Right ventricle myocardium inferior (tissue), 1 donor: ENCODE measurements at places on chromosomes 11 and 22. TPM values are rescaled to one million over a fixed set of nuclear protein-coding genes. Genes with fewer than 3 reads are reported as not detected.

DNA sequence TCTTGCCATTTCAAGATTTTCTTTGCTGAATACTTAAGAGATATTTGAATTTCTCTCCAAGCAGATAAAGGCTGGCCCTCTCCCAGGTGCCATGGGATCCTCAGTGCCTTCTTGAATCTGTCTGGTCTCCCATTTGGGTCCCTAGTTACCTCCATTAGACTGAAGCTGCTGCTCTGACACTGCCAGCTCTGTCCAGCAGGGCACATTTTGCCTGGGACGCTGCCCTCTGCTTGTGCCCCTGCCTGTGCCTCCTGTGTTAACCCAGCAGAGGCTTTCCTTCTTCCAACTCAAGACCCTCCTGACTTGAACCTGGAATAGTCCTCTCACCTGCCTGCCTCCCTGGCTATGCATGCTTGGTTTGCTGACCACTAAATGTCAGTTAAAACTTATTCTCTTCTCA, 406.3 kb downstream of the BUD13 start:
- DNase-seq, result no peak

GRCh38 chr22:35837101-35837727, 119.5 kb downstream of the APOL5 start:
- no peak for DNase-seq

OLFML1 gene
- total RNA-seq, result 8.5 TPM

HORMAD2 gene
- not detected for total RNA-seq

GDPD4 gene
- total RNA-seq, result not detected

- no peak for DNase-seq
These were observed 12.7 kb upstream of the TREH start for GRCh38 chr11:118691926-118692830.

DNA sequence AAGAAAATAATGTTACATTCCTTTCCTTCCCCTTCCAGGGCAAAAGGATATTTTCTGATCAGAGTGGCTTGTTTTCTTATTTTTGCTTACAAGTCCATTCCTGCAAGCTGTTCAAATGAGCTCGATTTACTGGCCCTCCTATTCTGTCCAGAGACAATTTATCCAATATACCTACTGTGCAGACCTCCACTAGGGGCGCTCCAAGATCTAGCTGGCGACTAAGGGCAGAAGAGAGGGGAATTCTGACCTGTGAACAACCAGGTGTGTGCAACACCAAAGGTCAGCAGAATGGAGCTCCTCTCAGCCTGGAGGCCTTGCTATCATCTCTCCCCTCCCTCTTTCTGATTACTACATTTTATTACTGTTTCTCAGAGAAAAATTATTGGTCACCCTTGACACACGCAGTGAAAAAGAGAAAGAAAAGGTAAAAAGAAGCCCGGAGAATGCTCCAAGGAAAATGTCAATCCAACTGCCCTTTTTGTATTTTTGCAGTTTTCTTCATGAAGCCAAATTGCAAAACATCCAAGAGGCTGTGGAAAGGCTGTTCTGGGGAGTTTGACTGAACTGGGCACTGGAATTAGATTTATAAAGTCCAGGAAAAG, 3.2 kb downstream of the SEZ6L start:
- no peak for DNase-seq

PANX3 gene
- total RNA-seq, result not detected

F2 gene
- not detected for total RNA-seq

DNA sequence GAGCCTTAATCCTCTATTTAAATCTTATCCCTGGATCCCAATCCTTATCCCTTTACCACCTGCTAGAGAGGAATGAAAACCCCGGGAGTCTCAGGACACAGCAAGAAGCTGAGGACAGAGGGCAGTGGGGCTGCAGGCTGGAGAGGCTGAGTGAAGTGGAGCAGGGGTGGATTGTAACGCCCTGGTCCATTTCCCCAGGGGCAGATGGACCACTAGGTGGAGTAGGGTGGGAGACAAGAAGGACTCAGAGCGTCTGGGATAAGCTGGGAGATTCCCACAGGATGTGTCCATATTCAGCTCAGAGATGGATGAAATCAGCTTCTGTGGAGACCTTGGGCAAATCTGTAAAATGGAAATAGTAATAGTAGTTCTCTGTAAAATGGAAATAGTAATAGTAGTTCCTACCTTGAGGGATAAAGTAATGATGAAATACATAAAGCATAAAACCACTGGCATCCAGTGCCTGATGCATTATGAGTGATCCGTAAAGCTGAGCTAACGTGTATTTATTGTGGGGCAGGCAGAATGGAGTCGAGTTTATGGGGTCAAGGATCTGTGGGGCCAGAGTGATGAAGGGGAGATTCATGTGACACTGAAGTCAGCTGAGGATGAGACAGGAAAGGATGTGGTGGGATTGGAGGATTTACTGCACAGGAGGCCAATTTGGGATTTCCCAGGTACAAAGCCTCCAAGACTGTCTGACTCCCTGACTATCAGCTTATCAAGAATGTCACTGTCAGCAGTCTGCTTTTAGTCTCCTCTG, 1.9 kb upstream of the ROBO4 start:
- no peak for DNase-seq

DNA sequence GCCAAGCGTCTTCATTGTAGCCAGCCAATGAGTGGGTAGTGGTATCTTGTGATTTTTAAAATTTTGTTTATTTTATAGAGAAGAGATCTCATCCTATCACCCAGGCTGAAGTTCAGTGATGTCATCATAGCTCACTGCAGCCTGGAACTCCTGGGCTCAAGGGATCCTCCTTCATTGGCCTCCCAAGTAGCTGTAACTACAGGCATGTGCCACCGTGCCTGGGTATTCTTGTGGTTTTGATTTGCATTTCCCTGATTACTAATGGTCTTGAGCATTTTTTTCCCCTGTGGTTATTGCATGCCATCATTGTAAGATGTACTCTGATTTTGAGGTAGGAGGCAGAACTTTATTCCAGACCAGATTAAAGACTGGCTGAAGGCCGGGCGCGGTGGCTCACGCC, 2.4 kb upstream of the DENND6B start:
- DNase-seq, result no peak

- DNase-seq, result no peak
These were observed 72.2 kb upstream of the GRK2 start for GRCh38 chr11:67194096-67194495.

DNA sequence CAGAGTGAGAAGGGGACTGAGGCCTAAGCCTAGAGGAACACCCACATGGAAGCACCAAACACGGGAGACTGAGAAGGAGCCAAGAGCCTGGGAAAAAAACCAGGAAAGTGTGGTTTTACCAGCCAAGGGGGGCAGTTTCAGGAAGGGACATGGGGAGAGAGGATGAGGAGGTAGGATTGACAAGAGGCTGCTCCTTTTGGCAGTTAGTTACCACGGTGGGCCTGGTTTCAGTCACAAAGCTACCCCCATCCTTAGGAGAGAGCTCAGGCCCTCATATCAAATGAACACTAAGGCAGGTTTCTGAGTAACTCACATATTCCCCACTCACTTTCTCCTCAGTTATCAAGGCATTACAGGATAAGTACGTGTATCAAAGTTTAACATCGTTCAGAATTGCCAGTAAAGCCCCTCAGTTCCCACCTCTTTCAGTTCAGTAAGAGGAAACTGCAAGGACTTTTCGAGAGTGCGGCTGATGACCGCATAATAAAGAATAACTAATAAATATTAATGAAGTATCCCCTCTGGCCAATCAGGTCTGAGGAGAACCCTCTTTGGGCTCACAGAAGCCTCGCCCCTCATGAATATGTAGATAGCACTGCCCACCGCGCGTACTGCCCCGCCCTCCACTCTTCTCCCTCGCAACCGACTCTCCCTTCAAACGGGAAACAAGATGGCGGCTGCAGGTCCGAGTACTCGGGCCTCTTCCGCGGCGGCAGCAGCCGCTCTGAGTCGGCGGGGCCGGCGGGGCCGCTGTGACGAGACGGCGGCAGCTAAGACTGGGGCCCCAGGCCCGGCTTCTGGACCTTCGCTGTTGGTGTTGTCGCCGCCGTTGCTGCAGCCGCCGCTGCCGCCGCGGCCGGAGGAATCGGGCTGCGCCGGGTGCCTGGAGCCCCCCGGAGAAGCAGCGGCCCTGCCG, at the start of gene RNF169:
Gene RNF169, plus strand, starts transcription at position 639 of the 916 bp plus-strand sequence. Its CDS starts 32 bp downstream, at position 671.
- peak; percentile 98 for DNase-seq

DNA sequence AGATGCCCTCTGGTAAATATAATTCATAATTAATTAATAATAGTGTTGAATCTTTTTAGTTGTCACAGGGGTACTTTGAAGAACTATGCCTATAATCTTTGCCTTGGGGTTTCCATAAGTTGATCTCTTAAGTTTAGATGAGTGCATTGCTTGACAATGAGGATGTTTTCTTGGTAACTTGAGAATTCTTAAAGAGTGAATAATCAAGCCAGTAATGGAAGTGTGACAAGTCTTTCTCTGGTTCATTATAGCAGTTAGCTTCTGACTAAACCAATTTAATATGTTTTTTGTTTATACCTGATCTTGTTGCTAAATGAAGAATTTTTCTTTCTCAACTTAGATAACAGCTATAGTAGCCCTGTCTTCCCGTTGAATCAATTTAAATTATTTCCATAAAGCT, 46.2 kb downstream of the ATXN10 start:
- DNase-seq, result no peak

CREB3L1 gene
- total RNA-seq, result 64.1 TPM

DNA sequence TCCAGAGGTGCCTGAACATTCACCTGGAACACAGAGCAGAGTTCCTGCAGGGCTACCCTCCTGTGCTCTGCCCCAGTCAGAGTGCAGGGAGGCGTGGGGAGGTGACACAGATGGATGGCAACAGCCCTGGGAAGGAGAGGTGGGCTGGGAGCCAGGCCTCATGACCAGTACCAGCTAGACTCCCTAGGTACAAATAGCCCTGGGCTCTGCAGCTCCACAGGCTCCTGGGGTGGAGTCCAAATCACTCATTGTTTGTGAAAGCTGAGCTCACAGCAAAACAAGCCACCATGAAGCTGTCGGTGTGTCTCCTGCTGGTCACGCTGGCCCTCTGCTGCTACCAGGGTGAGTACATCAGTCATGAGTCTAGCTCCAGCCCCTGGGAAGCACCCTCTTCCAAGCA, at the start of gene SCGB1D2:
Gene SCGB1D2, plus strand, starts transcription at position 219 of the 400 bp plus-strand sequence. Its CDS starts 69 bp downstream, at position 288.
- peak; percentile 80 for DNase-seq

DNA sequence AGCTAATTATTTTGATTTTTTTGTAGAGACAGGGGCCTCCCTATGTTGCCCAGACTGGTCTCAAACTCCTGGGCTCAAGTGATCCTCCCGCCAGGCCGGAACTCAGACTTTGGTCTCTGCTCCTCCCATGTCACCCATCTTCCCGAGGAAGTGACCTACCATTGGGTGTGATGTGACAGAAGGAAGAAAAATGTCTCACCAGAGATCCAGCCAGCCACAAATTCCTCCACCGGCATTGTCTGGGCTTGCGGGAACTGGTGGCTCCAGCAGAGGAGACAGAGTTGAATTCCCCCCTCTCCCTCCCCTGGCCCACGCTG, 772 bp downstream of the SLC25A45 start:
- DNase-seq, result peak; percentile 72

DNA sequence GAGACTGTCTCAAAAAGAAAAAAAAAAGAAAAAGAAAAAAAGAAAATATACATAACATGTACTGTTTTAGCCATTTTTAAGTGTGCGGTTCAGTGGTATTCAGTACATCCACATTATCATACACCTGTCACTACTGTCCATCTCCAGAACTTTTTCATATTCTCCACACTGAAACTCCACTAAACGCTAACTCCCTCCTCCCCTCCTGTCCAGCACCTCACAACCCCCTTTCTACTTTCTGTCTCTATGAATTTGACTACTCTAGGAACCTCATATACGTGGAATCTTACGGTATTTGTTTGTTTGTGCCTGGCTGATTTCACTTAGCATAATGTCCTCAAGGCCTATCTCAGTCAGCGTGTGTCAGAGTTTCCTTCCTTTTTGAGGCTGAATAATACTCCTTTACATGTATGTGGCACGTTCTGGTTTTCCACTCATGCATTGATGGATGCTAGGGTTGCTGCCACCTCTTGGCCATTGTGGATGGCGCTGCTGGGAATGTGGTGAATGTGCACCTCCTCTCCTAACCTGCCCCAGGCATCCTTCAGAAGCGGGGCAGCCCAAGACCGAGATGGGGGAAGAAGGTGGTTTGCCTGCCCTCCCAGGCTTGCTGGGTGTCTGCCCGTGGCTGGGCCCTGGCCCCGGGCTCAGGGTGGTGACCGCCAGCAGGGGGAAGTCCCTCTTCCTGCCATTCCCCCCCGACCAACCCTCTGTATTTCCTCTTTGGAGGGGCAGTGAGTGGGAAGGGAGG, 60.5 kb downstream of the BCR start:
- DNase-seq, result no peak

DNA sequence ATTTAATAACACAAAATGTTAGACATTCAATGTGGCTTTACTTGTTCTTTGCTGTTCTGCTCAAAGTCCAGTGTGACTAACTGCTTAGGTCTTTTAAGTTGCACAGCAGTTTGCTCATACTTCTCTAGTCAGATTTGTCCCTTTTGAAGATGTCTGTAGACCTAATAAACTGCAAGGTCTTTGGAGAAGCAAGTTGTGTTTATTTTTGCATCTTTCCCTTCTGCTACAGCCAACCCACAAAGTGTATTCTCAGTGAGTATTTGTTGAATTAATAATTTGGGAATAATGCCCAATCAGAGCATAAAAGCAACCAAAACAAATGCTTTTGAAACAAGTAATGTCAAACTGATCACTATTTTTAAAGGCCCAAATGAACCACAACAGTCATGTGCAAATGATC, 312.5 kb downstream of the CADM1 start:
- DNase-seq, result no peak

- no peak for DNase-seq
These were observed 102.1 kb downstream of the ARHGAP32 start for GRCh38 chr11:129090056-129090455.

- DNase-seq, result no peak
These were observed 27.0 kb upstream of the FSHB start for GRCh38 chr11:30203850-30204249.

- no peak for DNase-seq
These were observed 9.4 kb downstream of the AIP start for GRCh38 chr11:67492069-67492727.

DNA sequence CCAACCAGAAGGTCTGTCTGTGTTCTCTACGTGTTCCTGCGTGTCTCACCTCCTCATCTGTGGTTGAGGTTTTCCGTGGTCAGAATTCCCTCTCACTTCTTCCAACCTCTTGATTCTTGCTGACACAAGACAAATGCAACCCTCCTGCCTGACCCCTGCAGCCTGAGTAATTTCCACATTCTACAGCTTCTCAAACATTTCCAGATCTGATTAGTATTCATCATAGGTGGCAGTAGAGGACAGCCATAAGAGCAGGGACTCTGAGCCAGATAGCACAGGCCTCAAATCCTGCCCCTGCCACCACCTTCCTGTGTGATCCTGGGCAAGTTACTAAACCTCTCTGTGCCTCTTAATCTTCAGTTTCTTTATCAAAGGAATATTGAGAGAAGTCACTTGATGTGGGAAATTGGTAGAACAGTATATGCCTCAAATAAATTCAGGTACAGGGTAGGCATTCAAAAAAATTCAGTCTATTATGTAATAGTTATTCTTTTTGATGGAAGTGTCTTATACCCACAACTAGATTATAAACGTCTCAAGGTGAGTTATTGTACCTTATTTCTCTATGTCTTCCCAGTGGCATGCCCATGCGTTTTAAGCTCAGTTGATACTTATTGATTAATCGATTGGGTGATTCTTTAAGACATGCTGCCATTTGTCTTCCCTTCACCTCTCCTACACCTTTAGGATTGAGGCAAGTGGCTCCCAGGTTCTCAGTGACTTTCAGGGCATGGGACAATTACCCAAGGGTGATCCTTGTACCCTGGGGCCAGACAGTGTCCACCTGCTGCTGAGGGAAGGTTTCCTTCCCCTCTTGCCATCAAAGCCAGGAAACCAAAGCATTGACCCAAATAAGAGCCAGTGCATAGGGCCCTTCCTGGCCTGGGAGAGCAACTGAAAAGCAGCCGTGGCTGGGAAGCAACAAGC, 19.6 kb downstream of the POU2AF1 start:
- DNase-seq, result no peak
